Stimulated activated CD4-positive, alpha-beta T cell treated with anti-CD3 and anti-CD28 coated beads, Interleukin-4, amount 100 ng/mL, for 4 hours (primary cell): ENCODE measurements at places on chromosomes 1 and 21.
A peak's percentile ranks its signal among the peaks of the same experiment; 100 is the strongest.

GRCh38 chr1:59271561-59272260 is 25.2 kb upstream of the FGGY start:
- DNase-seq: no peak

- no peak for DNase-seq
Measured at GRCh38 chr1:31073044-31073443, 7.5 kb upstream of the PUM1 start.

GRCh38 chr1:39398278-39399021 is 93.0 kb upstream of the BMP8A start:
- DNase-seq: peak; percentile 8

- DNase-seq: no peak
Measured at GRCh38 chr21:41763398-41763931, 3.4 kb downstream of the RIPK4 start.

DNA sequence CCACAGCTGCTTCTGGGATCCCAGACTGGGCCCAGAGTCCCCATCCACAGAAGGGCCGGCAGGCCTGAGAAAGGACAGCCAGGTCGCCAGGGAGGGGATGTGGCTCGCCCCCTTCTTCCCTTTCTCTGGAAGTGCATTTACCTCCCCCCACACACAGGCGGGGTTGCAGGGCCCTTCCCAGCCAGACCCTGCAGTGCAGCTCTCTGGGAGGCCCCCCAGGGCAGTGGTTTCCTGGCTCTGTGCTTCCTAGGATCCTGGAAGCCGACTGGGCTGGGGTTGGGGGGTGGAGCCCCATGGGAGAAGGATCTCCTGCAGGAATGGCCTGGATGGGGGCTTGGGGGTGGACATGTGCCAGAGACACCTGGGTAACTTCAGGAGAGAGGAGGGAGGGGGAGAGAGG is 4.2 kb upstream of the COL6A1 start:
- no peak for DNase-seq

- DNase-seq: no peak
Measured at GRCh38 chr1:218482683-218483082, 137.5 kb downstream of the TGFB2 start.
